Activated CD8-positive, alpha-beta memory T cell treated with anti-CD3 and anti-CD28 coated beads for 36 hours (primary cell): ENCODE measurements at places on chromosomes 1 and 21. TPM values are rescaled to one million over a fixed set of nuclear protein-coding genes. Genes with fewer than 3 reads are reported as not detected.

RNU1-1 gene
- 907 TPM for total RNA-seq

NES gene
- not detected for total RNA-seq

CHRM3 gene
- total RNA-seq, result not detected

OR10J4 gene
- total RNA-seq, result not detected

RNF223 gene
- not detected for total RNA-seq

BMP8B gene
- total RNA-seq, result 0.94 TPM

OR2T4 gene
- total RNA-seq, result not detected

SLAMF7 gene
- 75.2 TPM for total RNA-seq
